ENCODE measurements at places on chromosomes 1 and 21. TPM values are rescaled to one million over a fixed set of nuclear protein-coding genes. Genes with fewer than 3 reads are reported as not detected.

DNA sequence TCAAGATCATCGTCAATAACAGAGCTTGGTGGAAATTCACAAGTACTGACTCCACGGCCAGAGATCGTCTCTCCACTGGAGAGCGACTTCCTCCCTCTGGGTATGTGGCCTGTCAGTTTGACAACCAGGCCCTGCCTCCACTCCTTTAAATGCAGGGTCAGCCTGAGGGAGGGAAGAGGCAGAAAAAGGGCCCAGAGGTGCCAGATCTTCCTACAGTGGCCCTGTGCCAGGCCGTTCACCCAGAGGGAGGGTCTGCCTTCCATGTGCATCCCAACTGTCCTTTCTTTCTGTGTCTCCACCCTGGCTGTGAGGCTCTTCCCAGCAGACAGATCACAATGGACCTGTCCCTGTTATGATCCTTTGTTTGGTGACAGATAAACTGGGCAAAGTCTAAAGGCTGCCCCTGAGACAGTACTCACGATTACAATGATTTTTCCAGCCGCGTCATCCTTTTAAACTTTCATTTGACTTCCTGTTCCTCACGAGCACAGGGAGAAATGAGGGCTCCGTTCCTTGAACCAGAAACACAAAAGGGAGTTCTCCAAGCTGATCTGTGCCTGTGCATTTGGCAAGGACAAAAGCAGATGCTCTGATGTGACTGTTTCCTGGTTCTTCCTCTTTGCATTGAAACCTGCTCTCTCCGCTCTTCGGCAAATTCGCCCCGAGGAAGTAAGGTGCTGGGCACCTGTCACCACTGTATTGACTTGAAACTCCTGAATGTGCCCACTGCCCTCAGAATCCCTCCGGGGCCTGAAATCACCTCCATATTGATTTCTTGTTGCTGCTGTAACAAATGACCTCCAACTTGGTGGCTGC is 126.7 kb downstream of the PGBD5 start:
- no peak for DNase-seq

Gene G0S2
- total RNA-seq: 25.9 TPM

GRCh38 chr21:26719750-26720149 is 125.5 kb downstream of the ADAMTS1 start:
- no peak for DNase-seq

Gene ARHGAP29
- 1.3 TPM for total RNA-seq

Gene ADAM30
- total RNA-seq: not detected

Gene KCNN3
- 0.10 TPM for total RNA-seq

Gene CD34
- total RNA-seq: 0.09 TPM

DNA sequence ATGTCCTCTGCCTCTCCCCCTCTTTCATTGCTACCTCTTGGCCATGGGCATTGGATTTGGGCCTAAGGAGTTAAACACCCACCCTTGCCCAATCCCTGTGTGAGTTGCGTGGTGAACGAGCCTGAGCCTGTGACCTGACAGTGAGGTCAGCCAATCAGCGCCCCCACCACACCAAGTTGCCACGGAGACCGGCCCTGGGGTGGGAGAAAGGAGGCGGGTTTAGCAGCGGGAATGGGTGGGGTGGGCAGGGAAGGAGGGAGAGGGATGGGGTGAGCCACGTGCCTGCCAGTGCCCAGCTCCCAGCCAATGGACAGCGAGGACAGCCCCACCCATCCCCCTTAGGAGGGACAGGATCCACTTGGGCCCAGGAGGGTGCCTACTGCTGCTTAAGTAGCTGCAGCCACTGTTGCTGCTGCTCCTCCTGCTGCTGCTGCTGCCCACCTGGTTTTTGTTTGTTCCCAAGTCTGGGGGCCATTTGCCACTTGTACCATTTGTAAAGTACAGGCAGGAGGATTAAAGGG is 9.5 kb downstream of the ZBTB7B start:
- no peak for DNase-seq

GRCh38 chr1:34655206-34655874 is 99.5 kb upstream of the GJB5 start:
- DNase-seq: no peak

Gene CFHR4
- not detected for total RNA-seq

- DNase-seq: no peak
Measured at GRCh38 chr1:2882966-2883696, 81.6 kb upstream of the TTC34 start.

DNA sequence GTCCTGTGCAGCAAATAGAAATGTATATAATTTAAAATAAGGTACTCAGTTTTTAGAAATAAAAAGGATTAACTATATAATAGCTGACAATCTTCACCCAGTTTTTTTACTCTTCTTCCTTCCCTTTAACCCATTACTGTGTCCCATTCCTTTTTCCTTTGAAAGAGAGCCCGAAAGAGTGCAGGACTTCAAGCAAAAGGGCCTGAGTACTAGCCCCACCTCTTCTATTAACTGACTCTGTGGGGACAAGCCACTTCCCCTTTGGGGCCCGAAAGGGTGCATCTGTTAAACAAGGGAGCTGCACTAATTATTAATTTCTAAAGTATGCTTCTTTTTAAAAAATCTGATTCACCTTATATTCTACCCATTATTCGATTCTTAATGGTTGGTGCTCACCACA is 3.3 kb downstream of the USP24 start:
- DNase-seq: no peak

- DNase-seq: no peak
Measured at GRCh38 chr1:96049759-96050409, 671.7 kb upstream of the PTBP2 start.

Gene SORT1
- 4.8 TPM for total RNA-seq

GRCh38 chr1:107782217-107782845 is 182.6 kb downstream of the VAV3 start:
- peak; percentile 34 for DNase-seq

Gene S100A7
- not detected for total RNA-seq

Data from activated T-cell treated with anti-CD3 and anti-CD28 coated beads, Interleukin-2, amount 50 U/mL, for 72 hours (primary cell).